ENCODE measurements at places on chromosomes 2 and 18.
A peak's percentile ranks its signal among the peaks of the same experiment; 100 is the strongest.

GRCh38 chr18:3440341-3440740 lies 9.6 kb upstream of the TGIF1 start:
- no peak for DNase-seq

DNA sequence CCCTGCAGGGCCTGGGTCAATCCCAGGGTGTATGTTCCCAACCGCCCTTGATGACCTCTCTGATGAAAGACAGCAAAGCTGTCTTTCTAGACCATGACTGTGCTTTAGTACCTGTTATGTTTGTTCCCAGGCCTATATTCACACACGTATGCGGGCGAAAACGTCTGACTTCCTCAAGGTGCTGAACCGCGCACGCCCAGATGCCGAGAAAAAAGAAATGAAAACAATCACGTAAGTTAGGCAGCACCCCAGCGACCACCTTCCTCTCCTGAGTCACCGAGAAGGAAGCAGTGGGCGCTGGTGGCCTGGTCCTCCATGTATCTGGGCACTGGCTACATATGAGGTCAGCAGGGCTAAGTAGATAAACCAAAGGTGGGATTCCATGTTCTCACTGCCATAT lies 11.1 kb upstream of the GPBAR1 start:
- DNase-seq: no peak

GRCh38 chr2:236622660-236623059 lies 53.0 kb downstream of the ACKR3 start:
- DNase-seq: no peak

DNA sequence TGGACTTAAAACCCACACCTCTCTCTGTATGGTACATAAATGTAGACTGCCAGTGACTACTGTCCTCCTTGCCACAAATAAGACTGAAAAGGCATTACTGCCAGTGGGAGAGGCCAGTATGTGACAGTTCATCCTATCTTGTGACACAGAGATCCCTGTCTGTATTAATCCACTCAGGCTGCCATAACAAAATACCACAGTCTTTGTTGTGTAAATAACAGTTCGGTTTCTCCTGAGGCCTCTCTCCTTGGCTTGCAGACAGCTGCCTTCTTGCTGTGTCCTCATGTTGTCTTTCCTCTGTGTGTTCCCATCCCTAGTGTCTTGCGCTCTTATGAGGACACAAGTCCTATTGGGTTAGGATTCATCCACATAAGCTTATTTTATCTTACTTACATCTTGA lies 46.4 kb upstream of the IL1RL1 start:
- peak; percentile 48 for DNase-seq

DNA sequence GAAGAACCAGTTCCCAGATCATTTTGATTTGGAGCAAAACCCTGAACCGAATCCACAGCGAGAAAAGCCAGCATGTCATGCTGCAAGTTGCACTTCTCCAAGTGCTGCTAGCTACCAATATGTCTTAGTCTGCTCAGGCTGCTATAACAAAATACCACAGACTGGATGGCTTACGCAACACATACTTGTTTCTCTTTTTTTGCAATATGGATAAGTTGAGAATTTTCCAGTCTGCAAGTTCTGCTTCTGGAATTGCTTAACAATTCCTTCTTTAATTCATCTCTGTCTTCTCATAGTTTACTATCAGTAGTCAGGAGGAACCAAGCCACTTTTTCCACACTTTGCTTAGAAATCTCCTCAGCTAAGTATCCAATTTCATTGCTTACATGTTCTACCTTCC lies 105.9 kb upstream of the RBBP8 start:
- DNase-seq: no peak

DNA sequence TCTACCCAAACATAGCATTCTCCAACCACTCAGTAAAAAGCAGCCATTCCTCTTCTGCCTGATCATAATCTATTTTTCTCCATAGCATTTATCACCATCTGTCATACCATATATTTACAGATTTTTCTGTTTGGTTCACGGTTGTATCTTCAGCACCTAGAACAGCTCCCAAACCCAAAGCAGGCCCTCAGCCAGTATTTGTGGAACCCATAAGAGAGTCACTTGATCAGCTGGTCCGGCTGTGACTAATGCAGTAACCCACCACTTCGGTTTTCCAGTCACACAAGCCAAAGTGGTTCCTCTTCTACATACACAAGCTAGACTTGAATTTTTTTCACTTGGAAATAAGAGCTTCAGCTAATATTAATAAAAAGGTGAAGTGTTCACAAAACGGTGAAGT lies 511.6 kb upstream of the CELF4 start:
- DNase-seq: no peak
